ENCODE measurements at places on chromosomes 13 and 19.

DNA sequence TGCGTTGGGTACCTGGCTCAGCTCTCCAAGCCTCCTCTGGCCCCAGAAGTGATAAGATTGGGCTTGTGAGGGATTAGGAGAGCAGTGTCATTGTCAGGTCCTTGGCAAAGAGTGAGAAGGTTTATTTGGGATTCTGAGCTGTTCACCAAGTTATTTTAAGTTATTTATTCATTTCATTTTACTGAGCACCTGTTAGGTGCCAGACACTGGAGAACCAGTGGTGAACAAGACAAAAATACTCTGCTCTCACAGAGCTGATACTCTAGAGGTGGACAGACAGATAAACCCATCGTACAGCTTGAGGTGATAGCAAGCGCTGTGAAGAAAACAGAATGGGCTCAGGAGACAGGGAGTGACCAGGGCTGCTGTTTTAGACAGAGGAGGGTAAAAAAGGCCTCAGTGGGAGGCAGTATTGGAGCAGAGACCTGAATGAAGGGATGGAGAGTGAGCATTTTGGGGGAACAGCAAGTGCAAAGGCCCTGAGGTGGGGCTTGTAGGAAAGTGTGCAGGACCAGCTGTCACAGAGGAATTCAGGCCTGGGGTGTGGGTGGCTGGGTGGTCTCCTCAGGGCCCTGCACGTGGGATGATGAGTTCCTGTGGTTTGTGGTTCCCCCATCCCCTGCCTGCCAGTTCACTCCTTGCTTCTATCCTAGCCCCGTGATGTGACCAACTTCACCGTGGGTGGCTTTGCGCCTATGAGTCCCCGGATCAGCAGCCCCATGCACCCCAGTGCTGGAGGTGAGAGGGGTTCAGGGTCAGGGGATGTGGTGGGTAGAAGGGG lies 8.7 kb upstream of the TIMM50 start:
- DNase-seq, result no peak

DNA sequence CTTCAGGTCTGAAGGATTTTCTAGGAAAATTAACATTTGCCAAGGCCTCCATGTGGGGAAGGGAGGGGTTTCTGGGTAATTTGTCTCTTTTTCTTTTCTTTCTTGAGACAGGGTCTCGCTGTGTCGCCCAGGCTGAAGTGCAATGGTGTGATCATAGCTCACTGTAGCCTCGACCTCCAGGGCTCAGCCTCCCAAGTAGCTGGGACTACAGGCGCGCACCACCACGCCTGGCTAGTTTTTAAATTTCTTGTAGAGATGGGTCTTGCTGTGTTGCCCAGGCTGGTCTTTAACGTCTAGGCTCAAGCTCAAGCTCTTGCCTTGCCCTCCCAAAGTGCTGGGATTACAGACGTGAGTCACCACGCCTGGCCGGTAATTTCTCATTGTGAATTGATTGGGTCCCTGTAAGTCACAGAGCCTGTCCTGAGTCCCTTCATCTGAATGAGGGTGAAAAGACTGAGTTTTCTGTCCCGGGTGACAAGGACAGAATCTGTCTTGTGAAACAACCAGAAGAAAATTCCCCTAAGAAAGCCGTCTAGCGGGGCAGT lies 10.0 kb upstream of the SPC24 start:
- no peak for DNase-seq

DNA sequence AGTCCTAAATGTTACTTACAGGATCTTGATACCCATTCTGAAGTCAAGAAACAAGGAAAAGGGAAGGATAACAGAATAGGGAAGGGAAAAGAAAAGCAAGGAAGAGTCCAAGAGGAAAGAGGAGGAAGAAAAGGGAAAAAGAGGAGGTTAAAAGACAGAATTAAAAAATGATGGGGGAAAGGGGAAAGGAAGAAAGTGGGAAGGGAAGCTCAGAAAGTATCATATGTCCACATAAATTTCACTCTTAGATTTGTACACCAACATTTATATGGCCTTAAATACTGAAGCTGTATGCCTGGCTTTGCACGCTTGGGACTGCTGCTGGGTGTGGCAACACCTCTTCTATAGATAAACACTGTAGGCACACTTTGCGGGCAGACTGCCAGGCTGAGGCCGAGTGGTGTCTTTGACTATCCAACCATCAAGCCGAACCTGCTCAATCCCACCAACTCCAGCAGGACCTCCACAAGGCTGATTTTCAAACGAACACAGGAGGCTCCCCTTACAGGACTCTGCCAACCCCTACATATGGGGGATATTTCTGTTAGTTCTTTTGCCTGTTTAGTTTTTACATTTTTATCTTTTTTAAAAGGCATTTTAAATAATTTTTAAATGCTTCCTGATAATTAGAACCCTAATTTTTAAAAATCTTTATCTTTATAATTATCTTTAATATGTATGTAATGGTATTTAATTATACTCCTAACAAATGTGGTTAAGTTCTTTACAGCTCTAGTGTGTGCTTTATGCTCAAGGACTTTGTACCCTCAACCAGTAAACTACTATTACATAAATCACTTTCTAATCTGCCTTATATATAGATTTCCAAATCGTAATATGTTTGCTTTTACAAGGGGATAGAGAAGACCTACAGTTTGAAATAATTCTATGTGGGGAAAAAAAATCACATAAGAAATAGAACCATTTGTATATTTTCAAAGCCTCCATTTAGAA lies 154.2 kb downstream of the DIAPH3 start:
- DNase-seq, result no peak

DNA sequence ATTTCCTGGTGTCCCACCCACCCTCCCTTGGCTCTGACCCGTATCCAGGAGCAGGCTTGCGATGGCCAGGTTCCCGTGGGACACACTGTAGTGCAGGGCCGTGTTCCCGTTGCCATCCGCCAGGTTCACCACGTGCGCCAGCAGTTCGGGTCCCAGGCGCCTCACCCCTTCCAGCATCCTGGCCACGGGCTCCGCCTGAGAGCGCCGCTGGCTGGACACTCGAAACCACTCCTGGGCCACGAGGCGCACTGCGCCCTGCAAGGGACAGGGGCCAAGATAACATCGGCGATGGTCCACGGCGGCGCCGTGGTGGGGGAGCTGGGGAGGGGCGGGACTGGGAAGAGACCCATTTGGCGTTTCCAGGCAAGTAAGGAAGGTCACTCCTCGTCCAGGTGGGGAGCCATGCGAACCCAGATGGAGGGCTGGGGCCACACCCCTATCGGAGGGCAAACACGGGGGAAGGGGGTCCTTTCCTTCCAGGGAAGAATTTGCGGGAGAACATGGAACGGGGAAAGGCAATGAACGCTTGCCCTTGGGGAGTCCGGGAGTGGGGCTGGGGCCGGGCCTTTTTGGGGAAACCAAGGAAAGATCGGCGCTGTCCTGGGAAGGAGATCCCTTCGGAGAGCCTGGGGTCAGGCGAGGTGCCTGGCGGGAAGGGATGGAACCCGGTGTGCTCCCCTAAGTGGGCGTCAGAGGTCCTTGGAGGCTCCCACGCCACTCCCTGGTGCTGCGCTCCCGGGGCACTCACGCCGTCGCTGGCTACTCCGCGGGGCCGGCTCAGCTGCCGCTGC lies 9.9 kb downstream of the KANK3 start:
- no peak for DNase-seq

DNA sequence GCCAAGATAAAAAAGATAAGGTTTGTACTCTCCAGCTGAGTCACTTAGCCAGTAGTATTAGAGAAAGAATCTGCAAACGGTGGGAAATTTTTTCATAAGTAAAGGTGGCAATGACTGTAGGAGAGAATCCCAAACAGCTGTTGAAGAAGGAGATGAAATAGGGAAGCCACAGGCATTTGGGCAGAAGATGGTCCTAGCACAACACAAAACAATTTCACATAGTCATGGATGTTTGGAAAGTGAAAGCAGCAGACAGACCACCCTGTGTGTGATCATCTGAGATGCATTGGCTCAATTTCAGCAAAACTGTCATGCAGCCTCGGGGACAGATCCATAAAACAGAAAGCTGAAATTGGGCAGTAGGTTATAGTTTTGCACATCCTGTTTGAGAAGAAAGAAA lies 2832.4 kb downstream of the PCDH9 start:
- no peak for DNase-seq

DNA sequence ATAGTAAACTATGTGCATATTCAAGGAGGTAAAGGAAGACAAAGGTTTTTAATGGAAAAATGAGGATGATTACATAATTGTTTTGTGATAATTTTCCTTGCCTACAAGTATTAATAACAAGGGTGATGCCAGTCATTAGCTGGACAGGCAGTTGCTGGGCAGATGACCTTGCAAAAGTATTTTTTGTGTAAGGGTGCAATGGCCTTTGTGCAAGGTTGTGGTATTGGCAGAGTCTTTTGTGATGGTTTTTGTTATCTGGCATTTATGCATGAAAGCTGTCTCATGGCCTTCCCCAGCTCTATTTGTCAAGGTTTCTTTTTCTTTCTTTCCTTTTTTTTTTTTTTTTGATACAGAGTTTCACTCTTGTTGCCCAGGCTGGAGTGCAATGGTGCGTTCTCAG lies 4.3 kb upstream of the COMMD6 start:
- DNase-seq, result no peak

All from inflammatory macrophage treated with lipopolysaccharide for 4 hours (primary cell).